Urothelium cell line (cell line): ENCODE measurements at places on chromosomes 7 and 10.

DNA sequence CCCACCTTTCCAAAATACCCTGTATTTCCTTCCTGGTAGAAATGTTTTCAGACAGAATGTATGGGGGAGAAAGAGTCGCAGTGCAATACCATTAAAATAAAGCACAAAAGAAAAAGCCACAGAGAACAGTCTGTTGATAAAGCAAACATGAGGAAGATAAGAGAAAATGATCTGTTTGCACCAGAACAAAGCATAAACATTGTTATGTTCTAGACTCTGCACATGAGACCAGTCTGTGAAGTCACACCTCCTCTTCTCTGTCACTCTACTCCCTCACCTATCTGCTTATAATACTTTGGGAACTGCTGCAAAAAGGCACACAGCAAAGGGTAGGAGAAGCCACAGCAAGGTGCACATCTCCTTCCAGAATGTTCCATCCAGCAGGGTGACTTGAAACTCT, 67.2 kb upstream of the LRGUK start:
- DNase-seq = no peak

DNA sequence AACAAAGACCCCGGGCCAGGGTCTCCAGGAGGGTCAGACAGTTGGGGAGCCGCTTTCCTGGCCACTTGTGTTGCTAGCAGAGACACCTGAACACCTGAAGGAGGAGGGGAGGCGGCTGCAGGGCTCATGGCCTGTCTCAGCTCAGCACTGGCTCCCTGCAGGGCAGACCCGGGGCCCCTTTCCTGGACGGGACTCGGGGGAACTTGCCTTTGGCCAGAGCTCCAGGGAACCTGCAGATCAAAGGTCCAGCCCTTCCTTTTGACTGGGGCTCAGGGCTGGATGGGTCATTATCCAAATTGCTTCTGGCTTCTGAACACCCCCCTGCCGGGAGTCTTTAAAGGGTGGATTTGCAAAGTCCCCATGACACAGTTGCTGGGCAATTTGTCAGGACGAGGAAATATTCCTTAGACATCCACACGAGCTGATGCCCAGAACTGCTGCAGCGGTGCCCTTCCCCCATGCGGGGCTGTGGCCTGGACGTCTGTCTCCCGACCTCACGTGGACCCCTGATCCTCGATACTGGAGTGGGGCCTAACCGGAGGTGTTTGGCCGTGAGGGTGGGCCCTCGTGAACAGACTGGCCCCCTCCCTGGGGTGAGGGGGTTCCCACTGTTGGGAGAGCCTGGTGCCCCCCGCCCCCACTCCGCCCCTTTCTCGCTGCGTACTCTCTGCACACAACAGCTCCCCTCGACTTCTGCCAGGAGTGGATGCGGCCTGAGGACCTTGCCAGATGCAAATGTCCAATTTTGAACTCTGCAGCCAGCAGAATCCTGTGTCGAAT, 194.3 kb downstream of the ELFN1 start:
- no peak for DNase-seq

DNA sequence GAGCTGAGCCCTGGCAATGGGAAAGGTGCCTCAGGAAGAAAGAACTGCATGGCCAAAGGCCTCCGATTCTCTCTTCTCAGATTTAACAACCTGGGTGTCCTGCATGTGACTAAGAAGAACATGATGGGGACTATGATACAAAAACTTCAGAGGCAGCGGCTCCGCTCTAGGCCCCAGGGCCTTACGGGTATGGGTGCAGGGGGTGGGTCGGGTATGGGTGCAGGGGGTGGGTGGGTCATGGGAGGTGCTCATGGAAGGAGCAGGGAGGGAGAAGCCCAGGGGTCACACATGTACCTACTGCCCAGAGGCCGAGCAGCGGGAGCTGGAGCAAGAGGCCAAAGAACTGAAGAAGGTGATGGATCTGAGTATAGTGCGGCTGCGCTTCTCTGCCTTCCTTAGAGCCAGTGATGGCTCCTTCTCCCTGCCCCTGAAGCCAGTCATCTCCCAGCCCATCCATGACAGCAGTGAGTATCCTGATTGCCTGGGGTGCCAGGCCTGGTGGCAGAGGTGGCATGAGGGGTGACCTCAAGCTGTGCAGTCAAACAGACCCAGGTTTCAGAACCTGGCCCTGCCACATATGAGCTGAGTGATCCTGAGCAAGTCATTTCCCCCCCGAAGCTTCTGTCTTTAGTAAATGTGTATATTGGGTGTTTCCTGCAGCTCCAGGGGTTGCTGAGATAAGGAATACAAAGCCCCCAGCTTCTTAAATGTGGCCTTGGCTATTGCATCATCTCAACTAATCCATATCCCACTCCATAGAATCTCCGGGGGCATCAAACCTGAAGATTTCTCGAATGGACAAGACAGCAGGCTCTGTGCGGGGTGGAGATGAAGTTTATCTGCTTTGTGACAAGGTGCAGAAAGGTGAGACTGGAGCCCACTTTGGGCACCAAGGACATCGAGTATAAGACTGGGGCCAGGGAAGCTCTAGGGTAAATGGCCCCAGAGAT, 2.0 kb downstream of the NFKB2 start:
- DNase-seq = no peak

DNA sequence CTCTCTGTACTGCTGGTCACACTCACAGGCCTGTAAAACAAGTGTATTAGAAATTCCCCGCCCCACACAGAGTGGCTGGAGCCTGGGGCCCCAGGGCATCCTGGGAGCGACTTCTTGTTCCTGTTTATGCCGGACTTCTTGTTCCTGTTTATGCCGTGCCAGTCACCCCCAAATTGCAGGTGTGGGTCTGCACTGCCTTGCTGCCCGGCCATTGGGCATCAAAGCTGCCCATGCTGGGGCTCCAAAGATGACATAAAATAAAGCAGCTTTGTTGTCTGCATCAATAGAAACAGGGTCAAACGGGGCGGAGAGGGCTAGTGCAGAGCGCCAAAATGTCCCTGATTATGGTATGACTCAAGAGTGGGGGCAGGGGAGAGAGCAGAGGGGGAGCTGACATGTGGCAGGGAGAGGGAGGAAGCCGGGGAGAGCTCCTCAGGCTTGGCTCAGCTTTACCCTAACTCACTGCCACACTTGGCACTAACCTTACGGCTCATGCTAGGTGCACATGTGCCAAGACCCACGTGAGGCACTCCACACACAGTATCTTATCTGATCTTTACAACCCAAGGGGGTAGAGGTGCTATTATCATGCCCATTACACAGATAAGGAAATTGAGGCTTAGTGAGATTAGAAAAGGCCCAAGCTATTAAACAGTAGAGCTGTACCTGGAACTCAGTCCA, 98.4 kb downstream of the PIP4K2A start:
- peak; percentile 64 for DNase-seq

DNA sequence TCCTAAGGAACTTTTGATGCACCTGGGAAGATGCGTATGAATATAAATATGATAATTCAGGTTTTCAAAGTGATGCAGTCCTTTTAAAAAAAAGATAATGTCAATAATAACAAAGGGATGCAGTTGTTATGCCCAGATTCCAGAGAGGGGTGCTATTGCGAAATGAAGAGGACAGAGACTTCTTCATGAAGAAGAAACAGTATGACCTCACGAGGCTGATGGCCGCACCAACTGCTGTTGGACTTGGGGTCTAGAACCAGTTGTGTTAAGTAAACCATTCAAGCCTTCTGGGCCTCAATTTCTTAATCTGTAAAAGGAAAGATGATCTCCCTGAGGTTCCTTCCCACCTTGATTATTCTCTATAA, 55.1 kb downstream of the LYZL2 start:
- no peak for DNase-seq

DNA sequence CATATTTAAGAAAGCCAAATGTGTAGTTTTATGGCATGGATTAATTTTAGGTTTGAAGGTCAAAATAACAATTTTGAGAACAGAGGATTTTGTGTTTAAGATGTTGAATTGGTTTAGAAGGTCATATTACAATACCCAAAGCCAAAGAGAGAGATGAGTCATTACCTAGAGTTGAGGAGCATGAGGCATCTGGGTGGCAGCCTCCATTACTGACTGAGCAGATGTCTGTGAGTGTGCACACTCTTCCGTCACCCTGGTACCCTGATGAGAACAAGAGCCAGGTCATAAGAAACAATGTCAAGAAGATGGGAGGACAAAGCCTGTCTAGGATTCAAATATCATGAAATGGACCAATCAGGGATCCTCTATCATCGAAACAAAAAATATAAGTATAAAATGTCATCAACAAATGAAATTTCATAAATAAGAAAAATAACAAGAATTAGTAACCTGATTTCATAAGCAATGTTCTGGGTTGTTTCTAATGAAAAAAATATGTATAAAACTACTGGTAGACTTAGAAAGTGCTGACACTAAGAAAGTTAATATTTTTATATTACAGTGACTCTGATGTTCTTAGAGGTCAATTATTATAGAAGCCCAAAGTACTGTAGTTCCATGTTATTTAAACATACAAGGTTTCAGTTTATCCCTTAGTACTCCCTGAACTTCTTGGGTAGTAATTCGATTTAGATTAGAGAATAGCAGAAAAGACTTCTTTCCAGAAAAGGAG, 20.0 kb downstream of the CUBN start:
- DNase-seq = peak; percentile 72

DNA sequence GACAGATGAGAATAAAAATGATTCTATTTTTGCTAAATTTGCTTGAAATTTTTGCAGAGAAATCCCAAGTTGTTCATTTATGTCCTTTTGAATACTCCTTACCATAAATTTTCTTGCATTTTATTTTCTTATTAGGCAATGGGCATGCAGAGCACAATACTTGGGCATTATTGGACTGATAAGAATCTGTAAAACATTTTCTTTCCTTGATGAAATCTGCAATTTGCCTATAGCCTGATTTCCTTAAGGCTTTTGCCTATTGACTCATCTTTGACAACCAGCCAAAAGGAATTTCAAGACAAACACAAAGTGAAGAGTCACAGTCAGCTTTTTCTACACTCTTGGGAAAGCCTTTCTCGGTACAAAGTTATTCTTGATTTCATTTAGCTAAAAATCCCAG, 30.5 kb upstream of the GNAT3 start:
- DNase-seq = peak; percentile 37

- no peak for DNase-seq
These were observed 7.1 kb downstream of the COBL start for GRCh38 chr7:51309361-51310130.
